ENCODE measurements at places on chromosomes 12 and 14. TPM values are rescaled to one million over a fixed set of nuclear protein-coding genes. Genes with fewer than 3 reads are reported as not detected.

DNA sequence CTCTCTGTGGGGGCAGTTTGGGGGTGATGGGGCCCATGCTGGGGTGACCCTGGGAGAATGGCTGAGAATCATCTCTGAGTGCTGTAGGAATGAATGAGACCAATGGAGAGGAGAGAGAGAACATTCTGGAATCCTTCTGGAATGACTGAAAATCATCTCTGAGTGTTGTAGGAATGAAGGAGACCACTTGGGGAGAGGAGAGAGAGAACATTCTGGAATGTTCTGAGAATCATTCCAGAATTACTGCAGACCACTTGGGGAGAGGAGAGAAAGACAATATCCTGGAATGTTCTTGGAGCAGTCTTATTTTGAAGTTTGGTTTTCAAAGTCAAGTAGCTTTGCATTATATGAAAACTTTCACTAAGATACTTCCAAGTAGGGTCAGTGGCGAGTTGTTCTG is 64.3 kb downstream of the ZNF664 start:
- DNase-seq: no peak
- H3K27ac ChIP-seq: no peak overlapping the region
- H3K27me3 ChIP-seq: no peaks in the 10 kb centered on the region
- H3K36me3 ChIP-seq: no peaks in the 10 kb centered on the region

Gene C12orf50
- total RNA-seq: not detected

- no peak overlapping the region for H3K27ac ChIP-seq
- H3K4me3 ChIP-seq: no peak overlapping the region
- no peaks in the 10 kb centered on the region for H3K27me3 ChIP-seq
These were observed 34.0 kb upstream of the ETV6 start for GRCh38 chr12:11615481-11615880.

DNA sequence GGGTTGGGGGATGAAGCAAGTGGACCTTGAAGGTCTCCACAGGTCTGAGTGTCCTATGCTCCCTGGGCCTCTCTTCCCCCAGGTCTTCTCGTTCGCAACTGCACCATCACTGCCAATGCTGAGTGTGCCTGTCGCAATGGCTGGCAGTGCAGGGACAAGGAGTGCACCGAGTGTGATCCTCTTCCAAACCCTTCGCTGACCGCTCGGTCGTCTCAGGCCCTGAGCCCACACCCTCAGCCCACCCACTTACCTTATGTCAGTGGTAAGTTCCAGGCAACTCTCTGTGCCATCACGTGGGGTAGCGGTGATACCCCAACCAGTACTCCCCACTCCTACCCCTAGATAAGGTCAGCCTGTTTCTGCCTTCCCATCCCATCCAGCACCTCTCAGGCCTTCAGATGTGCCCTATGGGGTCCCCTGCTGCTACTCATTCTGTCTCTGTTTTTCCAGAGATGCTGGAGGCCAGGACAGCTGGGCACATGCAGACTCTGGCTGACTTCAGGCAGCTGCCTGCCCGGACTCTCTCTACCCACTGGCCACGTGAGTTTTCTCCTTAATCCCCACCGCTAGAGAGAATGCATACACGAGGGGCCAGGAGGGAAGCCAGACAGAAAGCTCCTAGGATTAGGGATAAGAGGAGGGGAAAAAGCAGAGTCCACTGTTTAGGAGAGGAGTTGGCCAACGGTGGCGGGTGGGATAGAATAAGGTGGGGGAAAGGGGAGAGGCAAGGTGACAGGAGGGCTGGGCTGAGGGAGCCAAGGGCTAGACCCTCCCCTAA is 1.6 kb upstream of the TAPBPL start:
- peaks cover 47% of the 10 kb centered on the region for H3K4me1 ChIP-seq
- H3K27me3 ChIP-seq: no peaks in the 10 kb centered on the region
- DNase-seq: no peak
- H3K4me3 ChIP-seq: peak overlapping the region; percentile 97

DNA sequence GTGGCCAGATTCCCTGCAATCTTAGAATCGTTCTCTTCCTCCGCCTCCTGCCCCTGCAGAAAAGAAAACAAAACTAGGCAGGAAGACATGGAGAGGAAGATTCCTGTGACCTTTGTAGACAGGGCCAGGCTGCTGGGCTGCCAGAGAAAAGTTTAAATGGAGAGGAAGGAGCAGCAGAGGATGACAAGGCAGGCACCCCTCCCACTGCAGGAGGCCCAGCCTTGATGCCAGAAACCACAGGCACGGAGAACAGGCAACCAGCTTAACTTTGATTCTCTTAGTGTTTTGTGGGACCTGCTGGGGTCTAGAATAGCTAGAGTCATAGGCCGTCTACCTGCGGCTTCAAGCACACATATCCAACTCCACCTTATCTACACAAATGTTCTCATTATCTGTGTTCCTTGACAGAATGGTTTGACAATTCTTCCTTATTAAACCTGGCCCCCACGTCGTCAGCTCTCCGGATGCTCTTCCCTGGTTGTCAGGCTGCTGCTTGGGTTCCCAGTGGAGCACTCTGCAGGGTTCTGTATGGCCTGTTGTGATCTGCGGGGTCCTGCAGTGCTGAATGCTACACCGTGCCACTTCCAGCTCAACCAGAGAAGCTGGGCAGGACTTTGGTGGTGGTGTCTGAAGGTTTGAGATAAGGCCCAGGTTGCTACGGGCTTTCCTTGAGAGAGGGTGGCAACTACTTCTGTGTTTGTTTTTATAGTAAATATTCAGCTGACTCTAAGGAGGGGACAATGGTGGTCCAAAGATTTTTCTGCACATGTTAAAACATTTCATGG is 609.5 kb downstream of the AACS start:
- DNase-seq: no peak
- no peaks in the 10 kb centered on the region for H3K36me3 ChIP-seq
- H3K27ac ChIP-seq: no peak overlapping the region
- no peak overlapping the region for H3K4me3 ChIP-seq
- no peaks in the 10 kb centered on the region for H3K4me1 ChIP-seq
